Stimulated activated CD4-positive, alpha-beta T cell treated with anti-CD3 and anti-CD28 coated beads, Interleukin-1b, Interleukin-23, amount 100 ng/mL, for 24 hours (primary cell): ENCODE measurements at places on chromosomes 7 and 10.

DNA sequence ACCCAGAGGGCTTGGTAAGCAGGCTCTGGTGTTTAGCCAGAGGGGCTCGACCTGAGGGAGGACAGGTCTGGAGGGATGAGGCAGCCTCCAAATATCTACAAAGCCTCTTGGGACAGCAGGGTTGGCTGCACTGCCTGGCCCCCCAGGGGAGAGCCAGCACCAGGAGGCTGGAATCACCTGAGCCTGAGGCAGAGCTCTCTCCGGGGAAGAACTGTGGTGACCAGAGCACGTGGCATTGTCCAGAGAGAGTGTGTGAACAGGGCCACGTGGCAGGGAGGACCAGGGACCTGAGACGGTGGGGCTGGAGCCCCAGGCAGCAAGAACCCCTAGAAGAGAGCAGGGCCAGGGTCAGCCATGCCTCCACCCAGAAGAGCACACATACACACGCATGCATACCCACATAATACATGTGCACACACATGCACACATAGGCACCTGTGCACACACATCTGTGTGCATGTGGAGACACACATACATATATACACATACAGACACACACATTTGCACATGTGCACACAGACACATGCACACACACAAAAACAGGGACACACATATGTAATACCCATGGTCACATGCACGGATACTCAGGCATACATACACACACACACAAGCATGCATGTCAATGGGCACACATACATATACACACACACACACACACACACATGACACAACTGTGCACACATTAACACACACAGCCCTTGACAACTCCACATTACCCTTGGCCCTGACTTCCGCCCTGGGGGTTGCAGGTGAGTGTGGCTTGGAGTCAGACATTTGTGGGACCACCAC, 94.9 kb downstream of the MYL10 start:
- no peak for DNase-seq

- no peak for DNase-seq
Measured at GRCh38 chr10:91103384-91104192, 116.9 kb upstream of the PCGF5 start.

- no peak for DNase-seq
Measured at GRCh38 chr10:24834869-24835268, 111.2 kb upstream of the ARHGAP21 start.

GRCh38 chr7:6614953-6615722, at the start of gene ZNF853:
TSS of gene ZNF853 (plus strand) at chr7:6615610. CDS start at chr7:6616175, 565 bp downstream.
- DNase-seq, result no peak

GRCh38 chr10:122998360-122998917, 10.2 kb downstream of the IKZF5 start:
- DNase-seq, result no peak

DNA sequence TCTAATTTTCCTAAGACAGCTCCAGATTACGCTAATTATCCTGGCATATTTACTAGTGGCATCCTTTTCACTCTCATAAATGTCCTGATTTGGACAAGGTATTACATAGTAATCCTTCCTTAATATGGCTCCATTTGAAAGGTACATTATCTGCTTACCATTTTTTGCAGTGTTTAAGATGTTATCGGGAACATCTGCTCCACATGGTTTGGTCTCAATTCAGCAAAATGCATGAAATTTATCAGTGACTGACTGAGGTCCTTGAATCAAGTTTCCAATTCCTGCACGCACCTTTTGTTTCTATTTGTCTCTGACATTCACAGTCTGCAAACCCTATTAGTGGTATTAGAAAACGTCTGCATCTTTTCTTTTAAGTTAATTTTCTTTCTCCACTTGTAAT, 384.1 kb upstream of the KIAA1217 start:
- no peak for DNase-seq

DNA sequence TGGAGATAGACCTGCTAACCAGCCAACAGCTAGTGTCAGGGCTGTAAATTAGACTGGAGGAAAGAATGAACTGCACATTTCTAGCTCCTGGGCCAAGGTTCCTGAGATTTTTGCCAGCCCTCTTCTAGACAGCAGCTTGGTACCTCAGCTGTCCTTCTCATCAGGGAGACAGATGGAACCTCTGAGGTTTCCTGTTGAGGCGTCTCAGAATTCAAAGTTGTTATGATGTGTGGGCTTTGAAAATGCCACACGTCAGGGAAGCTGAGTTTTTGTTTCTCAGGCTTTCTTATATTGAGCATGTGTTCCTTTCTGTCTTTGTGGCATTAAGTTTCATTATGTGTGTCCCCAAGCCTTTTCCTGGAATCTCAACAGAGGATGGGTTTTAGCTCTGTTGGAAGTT, 736.6 kb downstream of the AUTS2 start:
- no peak for DNase-seq

DNA sequence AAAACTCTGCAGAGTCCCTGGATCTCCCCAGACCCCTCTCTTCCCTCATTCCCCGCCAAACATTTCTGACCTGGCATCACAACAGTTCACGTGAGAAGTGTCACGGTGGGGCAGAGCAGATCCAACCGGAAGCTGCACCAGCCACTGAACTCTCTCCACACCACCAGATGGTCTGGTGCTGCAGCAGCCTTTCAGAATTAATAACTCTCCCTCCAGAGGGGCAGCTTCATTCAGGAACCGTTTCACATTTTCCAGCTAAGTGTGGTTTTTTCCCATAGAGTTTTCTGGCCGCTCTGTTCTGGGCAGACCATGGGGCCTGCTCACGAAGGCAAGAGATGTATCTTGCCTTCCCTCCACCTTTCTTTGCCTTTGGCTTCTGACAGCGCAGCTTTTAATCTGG, 486.7 kb upstream of the GALNT17 start:
- DNase-seq, result no peak
